ENCODE measurements at places on chromosomes 4 and X. TPM values are rescaled to one million over a fixed set of nuclear protein-coding genes. Genes with fewer than 3 reads are reported as not detected.

Gene CENPE
- total RNA-seq, result 22.1 TPM

Gene HS3ST1
- under 0.01 TPM for total RNA-seq

Gene PLAC1
- 0.46 TPM for total RNA-seq

Gene RASGEF1B
- total RNA-seq, result not detected

Measured in epithelial cell of umbilical artery (primary cell).